ENCODE measurements at places on chromosomes 16 and 17.

DNA sequence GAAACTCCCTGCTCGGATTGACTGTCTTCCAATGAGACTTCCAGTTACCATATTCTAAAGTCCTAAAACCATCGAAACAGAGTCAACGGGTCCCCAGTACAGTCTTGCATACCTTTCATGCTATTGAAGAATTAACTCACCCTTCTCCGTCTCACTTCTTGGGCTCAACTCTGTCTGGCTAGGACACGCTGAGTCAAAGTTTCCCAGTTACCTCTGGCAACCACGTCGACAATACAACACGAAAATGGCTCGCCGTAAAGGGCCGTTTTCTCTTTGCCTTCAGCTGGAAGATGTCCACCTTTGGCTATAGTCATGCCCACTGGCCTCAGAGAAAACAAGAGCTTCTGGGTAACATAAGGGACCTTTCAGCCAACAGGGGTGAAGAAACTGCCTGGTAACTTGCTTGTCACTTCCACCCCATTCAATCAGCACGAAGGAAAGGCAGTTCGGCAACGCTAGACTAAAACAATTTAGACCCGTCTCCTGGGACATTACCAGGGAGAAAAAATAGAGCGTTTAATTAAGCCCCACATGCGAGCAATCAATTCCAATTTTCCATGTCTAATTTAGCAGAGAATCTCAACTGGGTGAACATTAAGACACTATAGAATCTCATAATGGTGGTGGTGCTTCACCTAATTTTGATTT, 21.5 kb downstream of the KCNG4 start:
- DNase-seq: no peak

- no peak for DNase-seq
These were observed 63.3 kb downstream of the HAPSTR1 start for GRCh38 chr16:9154567-9155410.

DNA sequence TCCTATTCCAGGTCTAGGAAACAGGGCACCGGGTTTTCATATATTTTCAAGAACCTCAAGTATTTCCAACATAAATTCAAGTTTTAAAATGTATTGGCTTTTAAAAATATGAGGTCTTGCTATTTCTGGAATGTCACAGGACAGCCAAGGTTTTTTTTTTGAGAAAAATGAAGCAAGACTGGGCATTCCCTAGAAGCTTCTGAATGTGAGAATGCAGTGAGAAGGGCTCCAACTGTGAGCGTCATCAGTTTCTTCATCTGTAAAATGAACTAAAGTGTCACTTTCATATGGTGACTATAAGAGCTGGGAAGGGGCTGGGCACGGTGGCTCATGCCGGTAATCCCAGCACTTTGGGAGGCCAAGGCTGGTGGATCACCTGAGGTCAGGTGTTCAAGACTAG, 455.8 kb upstream of the MAF start:
- no peak for DNase-seq

DNA sequence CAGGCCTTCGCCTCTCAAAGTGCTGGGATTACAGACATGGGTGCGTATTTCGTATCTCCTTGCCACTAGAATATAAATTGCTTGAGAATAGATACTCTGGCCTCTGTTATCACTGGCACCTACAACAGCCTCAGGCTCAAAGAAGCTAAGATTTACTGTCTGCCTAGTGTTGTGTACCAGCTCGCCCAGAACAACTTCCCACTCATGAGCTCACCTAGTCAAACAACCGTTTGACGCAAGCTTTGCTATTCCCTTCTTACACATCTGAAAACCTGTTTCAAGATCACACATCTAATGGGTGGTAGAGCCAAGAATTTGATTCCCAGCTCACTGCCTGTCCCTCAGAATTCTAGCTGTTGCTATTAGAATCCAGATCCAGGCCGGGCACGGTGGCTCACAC, 24.4 kb downstream of the MIS12 start:
- no peak for DNase-seq

DNA sequence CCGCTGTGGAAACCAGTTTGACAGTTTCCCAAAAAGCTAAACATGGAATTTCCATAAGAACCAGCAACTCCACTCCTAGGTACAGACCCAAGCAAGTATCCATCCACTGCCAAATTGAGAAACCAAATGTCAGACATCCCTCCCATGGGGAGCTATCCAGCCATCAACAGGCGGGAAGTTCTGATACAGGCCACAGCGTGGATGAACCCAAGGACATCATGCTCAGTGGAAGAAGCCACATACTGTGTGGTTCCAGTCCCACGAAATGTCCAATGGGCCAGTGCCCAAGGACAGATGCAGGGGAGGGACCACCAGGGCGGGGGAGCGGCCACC, 12.6 kb upstream of the BAIAP2 start:
- no peak for DNase-seq

DNA sequence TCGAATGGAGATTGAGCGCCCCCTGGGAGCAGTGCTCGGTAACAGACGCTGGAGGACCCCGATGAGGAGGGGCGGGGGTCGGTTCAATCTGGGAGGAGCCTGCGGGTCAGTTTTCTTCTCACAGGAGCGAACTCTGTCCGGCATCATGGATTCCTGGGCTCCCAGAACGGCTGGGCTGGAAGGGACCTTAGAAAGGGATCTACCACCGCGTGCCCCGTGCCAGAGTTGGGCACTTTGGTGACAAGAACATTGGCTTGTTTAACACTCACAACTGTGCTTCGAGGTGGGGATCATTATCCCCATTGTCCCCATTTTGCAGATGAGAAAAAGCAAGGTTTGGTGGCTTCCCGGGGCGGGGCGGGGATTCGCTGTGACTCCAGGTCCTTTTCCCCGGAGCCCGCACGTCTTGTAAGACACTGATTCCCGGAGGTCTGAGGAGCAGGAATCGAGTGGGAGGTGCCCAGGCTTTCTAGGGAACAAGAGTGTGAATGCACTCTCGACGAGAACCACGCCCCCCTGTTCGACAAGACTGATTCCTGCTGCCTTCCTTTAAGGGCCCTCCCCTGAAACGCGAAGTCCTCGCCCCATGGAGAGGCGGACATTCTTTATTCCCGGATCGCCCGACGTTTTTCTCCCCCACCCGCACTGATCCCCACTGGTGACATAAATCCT, 1.5 kb upstream of the FBXL19 start:
- DNase-seq: peak; percentile 71

GRCh38 chr17:16484445-16485175, 7.4 kb downstream of the LRRC75A start:
- DNase-seq: no peak

GRCh38 chr16:50991436-50991835, 159.6 kb downstream of the SALL1 start:
- DNase-seq: no peak

GRCh38 chr17:57357830-57358430, 101.6 kb downstream of the MSI2 start:
- DNase-seq: no peak
